Esophagus squamous epithelium (tissue), 5 donors: ENCODE measurements at places on chromosomes 2 and 18.
A peak's percentile ranks its signal among the peaks of the same experiment; 100 is the strongest.

GRCh38 chr2:157459486-157459885 is 15.6 kb upstream of the CYTIP start:
- no peaks in the 10 kb centered on the region for H3K4me1 ChIP-seq
- no peak overlapping the region for H3K4me3 ChIP-seq
- no peak for DNase-seq
- no peaks in the 10 kb centered on the region for H3K36me3 ChIP-seq
- no peaks in the 10 kb centered on the region for H3K27me3 ChIP-seq

GRCh38 chr2:173808718-173809117 is 156.5 kb downstream of the SP3 start:
- H3K27ac ChIP-seq: no peak overlapping the region
- H3K4me1 ChIP-seq: no peaks in the 10 kb centered on the region
- no peaks in the 10 kb centered on the region for H3K36me3 ChIP-seq
- no peak for DNase-seq

- H3K36me3 ChIP-seq: no peaks in the 10 kb centered on the region
- peak overlapping the region; percentile 53 for H3K27ac ChIP-seq
- peak overlapping the region; percentile 67 for H3K4me3 ChIP-seq
- no peak for DNase-seq
- no peaks in the 10 kb centered on the region for H3K27me3 ChIP-seq
These were observed 11.9 kb downstream of the NR4A2 start for GRCh38 chr2:156320486-156321098.

DNA sequence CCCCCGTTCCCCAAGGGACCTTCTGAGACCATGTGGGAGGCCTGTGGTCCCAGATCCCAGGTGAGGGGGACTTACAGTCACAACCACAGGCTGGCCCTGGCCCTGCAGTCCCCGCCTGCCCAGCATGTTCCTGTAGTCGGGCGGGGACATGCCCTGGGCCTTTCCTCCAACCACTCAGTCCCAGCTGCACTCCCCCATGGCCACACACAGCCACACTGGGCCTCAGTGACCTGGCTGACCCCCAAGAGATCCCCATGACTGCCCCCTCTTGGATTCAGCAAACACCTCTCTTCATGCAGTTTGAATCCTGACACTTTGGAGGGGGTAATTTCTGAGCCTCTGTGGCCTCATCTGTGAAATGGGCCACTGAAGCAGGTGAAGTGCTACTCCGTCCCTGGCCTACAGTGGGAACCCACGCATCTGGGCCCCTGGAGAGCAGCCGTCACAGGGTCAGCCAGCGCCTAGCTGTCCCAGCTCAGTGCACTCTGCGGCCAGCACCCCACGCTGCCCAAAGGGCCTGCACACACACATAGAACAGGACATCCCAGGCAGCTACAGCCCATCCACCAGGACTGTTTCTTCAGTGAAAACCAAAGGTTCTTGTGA is 12.7 kb upstream of the ARHGEF4 start:
- no peaks in the 10 kb centered on the region for H3K36me3 ChIP-seq
- peaks cover 52% of the 10 kb centered on the region for H3K4me1 ChIP-seq
- H3K27me3 ChIP-seq: peaks cover 14% of the 10 kb centered on the region

DNA sequence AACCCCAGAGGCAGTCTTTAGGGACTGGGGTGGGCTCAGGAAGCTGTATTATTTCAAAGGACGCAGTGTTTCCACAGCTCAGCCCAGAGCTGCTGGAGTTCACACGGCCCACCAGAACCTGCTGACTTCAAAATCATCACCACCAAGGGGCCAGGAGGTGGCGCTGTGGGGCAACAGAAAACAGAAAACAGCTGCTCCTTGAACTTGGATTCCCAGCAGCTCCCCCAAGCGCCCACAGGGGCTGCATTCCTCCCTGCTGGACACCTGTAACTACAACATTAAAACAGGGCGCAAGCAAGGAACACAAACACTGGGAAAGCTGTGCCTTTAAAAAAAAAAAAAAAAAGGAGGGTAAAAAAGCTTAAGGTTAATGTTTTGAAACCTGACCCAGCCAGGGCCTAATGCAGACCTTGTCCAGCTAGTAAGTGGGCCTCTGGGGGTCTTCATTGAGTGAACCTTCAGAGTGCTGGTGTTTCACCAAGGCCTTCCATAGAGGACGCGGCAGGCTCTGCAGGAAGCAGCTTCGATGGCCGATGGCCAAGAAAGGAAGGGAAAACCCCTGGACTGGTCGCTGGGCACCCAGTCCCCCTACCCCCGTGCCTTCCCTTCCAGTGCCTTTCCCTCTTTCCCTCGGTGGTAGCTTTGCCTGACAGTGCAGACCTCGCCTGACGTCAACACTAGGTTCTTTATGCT is 25.9 kb downstream of the MLPH start:
- H3K27ac ChIP-seq: peak overlapping the region; percentile 68
- peaks cover 7% of the 10 kb centered on the region for H3K4me1 ChIP-seq
- DNase-seq: no peak
- H3K36me3 ChIP-seq: no peaks in the 10 kb centered on the region
- H3K27me3 ChIP-seq: no peaks in the 10 kb centered on the region

GRCh38 chr2:39608263-39608575 is 57.5 kb upstream of the TMEM178A start:
- no peak for DNase-seq
- H3K27ac ChIP-seq: no peak overlapping the region
- no peaks in the 10 kb centered on the region for H3K27me3 ChIP-seq
- H3K4me3 ChIP-seq: no peak overlapping the region
- no peaks in the 10 kb centered on the region for H3K4me1 ChIP-seq

DNA sequence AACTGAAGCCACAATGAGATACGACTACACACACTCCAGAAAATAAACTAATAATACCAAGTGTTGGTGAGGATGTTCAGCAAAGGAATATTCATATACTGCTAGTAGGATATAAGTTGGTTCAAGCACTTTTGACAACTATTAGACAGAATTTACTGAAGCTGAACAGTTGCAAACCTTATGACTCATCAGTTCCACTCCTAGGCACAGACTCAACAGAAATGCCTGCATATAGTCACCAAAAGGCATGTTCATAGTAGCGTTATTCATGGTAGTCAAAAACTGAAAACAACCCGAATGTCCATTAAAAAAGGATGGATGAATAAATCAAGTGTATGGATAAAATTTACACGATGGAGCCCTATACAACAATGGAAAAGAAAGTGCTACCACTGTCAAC is 232.0 kb downstream of the ANAPC1 start:
- H3K27me3 ChIP-seq: no peaks in the 10 kb centered on the region
- H3K36me3 ChIP-seq: no peaks in the 10 kb centered on the region
- H3K4me3 ChIP-seq: no peak overlapping the region

GRCh38 chr2:24164416-24164973 is 10.4 kb upstream of the FAM228A start:
- no peaks in the 10 kb centered on the region for H3K27me3 ChIP-seq
- H3K36me3 ChIP-seq: no peaks in the 10 kb centered on the region
- H3K4me3 ChIP-seq: no peak overlapping the region
- no peak overlapping the region for H3K27ac ChIP-seq
- no peak for DNase-seq
- no peaks in the 10 kb centered on the region for H3K4me1 ChIP-seq

DNA sequence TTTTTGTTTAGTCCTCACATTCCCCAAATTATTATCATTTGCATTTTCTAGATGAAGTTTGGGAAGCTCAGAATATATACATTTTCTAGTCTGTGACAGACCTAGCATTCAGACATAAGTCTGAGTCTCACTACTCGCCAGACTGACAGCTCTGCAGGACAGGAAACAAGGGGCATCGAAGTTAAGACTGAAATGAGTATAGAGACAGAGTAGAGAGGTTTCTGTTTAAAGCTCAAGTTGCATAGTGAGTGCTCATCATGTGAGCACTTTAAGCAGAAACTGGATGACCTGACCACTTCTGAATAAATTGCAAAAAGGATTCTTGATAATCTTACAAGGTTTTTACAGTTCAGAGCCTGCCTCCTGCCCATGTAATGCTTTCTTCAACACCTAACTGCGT is 1.1 kb downstream of the HADHB start:
- peak overlapping the region; percentile 95 for H3K27ac ChIP-seq
- no peak for DNase-seq
- H3K4me1 ChIP-seq: peaks cover 81% of the 10 kb centered on the region
- H3K27me3 ChIP-seq: no peaks in the 10 kb centered on the region
- peak overlapping the region; percentile 99 for H3K4me3 ChIP-seq

DNA sequence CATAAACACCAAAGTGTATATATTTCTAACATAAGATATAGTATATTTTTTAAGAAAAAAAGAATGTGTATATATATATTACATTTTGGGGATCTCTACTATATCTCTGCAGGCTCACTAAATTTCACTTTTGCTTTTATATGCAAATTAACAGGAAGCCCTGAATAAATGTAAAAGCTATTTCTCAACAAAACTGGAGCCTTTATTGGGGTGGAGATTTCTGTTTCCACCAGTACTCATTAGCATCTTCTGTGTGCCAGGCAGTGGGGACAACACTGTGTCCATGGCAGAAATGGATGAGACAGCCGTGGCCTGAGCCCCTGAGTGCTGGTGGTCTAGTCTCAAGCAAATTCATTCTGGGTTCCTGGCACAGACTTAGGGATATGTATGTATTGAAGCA is 41.3 kb downstream of the C18orf63 start:
- no peak overlapping the region for H3K4me3 ChIP-seq
- no peak overlapping the region for H3K27ac ChIP-seq
- H3K36me3 ChIP-seq: no peaks in the 10 kb centered on the region
- H3K4me1 ChIP-seq: no peaks in the 10 kb centered on the region
- no peak for DNase-seq

GRCh38 chr2:225640550-225640949 is 241.0 kb downstream of the NYAP2 start:
- DNase-seq: no peak
- H3K4me1 ChIP-seq: no peaks in the 10 kb centered on the region
- no peaks in the 10 kb centered on the region for H3K36me3 ChIP-seq

DNA sequence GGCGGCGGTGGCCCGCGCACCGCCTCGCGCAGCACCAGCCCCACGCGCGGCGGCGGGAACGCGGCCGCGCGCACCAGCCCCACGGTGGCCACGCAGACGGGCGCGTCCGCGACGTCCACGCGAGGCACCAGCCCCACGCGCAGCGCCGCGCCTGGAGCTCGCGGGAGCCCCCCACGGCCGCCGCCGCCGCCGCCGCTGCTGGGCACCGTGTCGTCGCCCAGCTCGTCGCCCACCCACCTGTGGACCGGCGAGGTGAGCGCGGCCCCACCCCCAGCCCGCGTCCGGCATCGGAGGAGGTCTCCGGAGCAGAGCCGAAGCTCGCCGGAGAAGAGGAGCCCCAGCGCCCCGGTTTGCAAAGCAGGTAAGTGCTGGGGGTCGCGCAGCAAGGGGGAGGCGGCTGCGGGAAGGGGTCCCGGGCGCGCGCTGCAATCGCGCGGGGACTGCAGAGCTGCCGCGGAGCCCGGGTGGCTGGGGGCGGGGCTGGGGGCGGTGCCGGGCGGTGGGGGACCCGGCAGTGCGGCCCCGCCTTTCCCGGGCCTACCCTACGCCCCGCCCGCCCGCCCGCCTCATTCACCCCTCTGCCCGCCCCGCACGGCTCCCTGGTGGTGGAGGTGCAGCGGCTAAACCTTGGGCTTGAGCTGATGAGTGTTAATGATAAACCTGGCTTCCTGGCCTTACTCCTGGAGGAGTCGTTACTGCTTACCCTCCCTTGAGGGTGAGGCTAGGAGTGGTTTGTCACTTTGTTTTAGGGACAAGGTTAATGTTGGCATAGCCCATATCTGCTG is 851 bp downstream of the FAM117B start:
- H3K4me3 ChIP-seq: peak overlapping the region; percentile 94
- peak overlapping the region; percentile 97 for H3K27ac ChIP-seq
- DNase-seq: peak; percentile 26

DNA sequence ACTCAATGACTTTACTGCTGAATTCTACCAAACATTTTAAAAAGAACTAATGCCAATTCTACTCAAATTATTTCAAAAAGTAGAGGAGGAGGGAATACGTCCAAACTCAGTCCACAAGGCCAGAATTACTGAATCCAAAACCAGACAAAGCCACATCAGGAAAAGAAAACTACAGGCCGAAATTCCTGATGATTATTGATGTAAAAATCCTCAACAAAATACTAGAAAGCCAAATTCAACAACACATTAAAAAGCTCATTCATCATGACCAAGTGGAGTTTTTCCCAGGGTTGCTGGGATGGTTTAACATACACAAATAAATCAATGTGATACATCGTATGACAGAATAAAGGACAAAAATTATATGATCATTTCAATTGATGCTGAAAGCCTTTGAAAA is 103.9 kb upstream of the UBE2E3 start:
- H3K36me3 ChIP-seq: no peaks in the 10 kb centered on the region
- no peak overlapping the region for H3K27ac ChIP-seq
- H3K27me3 ChIP-seq: no peaks in the 10 kb centered on the region
- no peaks in the 10 kb centered on the region for H3K4me1 ChIP-seq
- H3K4me3 ChIP-seq: no peak overlapping the region
- no peak for DNase-seq

DNA sequence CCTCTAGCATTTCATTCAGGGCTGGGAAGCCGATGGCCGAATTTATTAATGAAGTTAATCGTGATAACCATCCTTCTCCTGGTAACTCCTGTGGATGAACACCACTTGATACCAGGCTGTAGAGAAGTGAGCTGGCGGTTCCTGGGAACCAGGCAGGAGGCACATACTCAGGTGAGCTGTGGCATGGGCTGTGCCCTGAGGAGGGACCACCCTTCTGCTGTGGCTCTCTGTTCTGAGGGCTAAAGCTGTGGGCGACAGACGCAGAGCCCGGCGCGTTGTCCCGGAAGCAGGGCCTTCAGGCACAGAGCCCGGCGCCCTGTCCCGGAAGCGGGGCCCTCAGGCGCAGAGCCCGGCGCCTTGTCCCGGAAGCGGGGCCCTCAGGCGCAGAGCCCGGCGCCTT is 462.3 kb upstream of the SALL3 start:
- no peak for DNase-seq
- no peak overlapping the region for H3K4me3 ChIP-seq
- no peaks in the 10 kb centered on the region for H3K36me3 ChIP-seq
- no peaks in the 10 kb centered on the region for H3K4me1 ChIP-seq

DNA sequence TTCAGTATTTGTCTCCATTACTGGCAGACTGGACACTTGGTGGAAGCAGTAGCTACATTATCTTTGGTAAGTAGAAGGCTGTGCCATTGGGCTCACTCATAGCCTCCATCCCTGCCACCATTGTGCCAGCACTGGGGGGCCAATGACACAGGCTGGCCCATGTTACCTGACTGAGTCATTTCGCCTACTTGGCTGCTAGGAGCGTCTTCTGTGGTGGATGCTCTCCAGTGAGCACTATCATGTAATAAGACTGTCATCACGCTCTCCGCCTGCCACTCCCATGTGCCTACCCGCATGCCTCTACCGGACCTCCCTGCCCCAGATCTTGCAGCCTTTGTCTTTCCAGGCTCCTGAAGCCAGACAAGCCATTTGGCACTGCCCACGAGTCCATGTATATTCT is 56.2 kb downstream of the LONRF2 start:
- no peak for DNase-seq
- no peak overlapping the region for H3K4me3 ChIP-seq
- no peaks in the 10 kb centered on the region for H3K4me1 ChIP-seq

DNA sequence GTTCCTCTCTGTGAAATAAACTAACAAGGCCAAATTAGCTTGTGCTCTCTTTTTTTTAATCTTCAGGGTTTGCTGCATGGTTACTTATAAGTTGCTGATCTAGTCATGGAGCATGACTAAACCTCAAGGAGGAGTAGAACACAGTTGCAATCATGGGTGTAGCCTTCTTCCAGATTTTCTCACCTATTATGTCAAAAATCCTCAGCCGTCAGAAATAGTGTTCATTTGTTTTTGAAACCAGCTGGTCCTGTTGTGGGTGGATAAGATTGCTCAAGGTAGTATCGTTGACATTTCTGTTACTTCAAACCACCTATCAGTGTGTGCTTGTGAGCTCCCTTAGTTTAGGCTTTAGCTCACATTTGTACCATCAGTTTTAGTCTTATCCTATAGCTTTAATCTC is 11.2 kb downstream of the RELCH start:
- H3K27ac ChIP-seq: peak overlapping the region; percentile 52
- no peak for DNase-seq
- peaks cover 12% of the 10 kb centered on the region for H3K4me1 ChIP-seq
- no peaks in the 10 kb centered on the region for H3K36me3 ChIP-seq
